Nephron progenitor cell (in vitro differentiated cells): ENCODE measurements at places on chromosomes 12 and 14.
A peak's percentile ranks its signal among the peaks of the same experiment; 100 is the strongest.

DNA sequence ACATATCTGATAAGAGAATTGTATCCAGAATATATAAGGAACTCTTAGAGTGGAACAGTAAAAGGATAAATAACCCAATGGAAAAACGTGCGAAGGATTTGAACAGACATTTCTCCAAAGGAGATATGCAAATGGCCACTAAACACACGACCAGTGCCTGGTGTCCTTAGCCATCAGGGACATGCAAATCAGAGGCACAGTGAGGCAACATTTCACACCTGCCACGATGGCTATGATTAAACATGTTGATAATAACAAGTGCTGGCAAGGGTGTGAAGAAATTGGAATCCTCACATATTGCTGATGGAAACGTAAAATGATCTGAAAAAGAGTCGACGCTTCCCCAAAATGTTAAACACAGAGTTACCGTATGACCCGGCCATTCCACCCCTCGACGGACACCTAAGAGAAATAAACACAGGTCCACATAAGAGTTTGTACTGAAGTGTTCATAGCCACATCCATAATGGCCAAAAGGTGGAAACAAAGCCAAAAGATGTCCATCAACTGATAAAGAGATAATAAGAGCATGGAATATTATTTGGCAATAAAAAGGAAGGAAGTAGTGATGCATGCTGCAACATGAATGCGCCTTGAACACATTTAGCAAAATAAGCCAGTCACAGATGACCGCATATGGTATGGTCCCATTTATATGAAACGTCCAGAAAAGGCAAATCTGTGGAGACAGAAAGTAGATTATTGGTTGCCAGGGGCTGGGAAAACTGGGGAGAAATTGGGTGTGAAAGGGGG, 6.3 kb upstream of the TMEM121 start:
- DNase-seq = no peak

- no peak for DNase-seq
Observed at GRCh38 chr12:43169115-43169681, 382.8 kb downstream of the ADAMTS20 start.

GRCh38 chr12:41344776-41345470, 156.8 kb downstream of the PDZRN4 start:
- DNase-seq = no peak

GRCh38 chr12:106739815-106740530, 34.5 kb upstream of the RIC8B start:
- no peak for DNase-seq

GRCh38 chr14:53764846-53765245, 191.8 kb downstream of the BMP4 start:
- DNase-seq = no peak

- no peak for DNase-seq
Observed at GRCh38 chr12:47867495-47867941, 37.3 kb downstream of the VDR start.

- DNase-seq = no peak
Observed at GRCh38 chr12:132513070-132513398, 23.1 kb downstream of the FBRSL1 start.

DNA sequence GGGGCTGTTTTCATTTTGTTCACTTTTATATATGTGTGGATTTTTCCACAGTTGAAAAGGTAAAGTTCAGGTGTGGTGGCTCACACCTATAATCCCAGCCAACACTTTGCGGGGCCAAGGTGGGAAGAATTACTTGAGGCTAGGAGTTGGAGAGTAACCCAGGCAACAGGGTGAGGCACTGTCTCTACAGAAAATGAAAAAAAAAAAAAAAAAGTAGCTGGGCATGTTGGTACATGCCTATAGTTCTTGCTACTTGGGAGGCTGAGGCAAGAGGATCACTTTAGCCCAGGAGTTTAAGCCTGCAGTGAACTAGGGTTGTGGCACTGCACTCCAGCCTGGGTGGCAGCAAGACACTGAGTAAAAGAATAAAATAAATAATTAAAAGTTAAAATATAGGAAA, 326.5 kb downstream of the NAV3 start:
- no peak for DNase-seq

GRCh38 chr14:59814988-59815387, 55.6 kb downstream of the RTN1 start:
- DNase-seq = no peak

DNA sequence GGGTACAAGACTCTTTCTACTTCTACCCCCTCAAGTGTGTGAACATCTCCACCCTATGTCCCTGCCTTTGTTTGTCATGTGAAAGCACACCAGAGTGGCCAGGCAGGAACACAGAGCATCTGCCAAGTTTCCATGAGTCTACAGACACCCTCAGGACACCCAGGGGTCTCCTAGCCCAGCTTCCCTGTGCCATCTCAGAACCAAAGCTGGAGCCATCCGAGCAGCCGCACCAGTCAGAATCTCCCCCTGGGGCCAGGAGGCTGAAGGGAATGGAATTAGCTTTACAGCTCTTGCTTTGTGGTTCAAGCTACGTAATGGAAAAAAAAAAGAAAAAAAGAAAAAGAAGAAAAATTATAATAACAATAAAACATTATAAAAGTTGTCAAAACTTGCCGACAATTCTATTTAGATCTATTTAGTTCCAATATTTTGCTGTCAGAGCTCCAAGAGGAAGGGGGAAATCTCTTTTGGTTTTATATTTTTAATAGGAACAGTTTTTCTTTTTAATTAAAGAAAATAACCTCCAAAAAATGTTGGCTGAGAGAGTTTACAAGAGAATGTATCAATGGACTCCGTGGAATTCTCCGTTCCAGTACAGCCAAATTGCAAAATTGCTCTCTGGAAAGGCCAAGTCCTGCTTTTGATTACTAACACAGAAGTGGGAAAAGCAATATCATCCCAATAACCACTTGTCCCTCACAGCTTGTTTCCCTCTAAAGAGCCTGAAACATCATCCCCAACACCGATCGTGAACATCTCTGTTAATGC, 37.1 kb downstream of the TBX5 start:
- DNase-seq = no peak

DNA sequence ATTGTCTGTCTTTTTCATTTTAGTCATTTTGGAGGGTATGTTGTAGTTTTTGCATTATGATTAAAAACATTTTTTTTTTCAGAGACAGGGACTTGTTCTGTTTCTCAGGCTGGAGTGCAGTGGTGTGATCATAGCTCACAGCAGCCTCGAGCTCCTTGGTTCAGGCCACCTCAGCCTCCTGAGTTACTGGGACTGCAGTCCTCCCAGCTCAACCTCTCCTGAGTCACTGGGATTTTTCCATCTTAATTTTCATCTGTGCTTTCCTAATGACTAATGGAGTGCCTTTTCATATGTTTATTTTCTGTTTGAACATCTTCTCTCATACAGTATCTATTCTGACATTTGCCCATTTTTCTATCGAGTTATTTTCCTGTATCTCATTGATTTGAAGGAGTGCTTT, 52.6 kb downstream of the DYRK2 start:
- no peak for DNase-seq

DNA sequence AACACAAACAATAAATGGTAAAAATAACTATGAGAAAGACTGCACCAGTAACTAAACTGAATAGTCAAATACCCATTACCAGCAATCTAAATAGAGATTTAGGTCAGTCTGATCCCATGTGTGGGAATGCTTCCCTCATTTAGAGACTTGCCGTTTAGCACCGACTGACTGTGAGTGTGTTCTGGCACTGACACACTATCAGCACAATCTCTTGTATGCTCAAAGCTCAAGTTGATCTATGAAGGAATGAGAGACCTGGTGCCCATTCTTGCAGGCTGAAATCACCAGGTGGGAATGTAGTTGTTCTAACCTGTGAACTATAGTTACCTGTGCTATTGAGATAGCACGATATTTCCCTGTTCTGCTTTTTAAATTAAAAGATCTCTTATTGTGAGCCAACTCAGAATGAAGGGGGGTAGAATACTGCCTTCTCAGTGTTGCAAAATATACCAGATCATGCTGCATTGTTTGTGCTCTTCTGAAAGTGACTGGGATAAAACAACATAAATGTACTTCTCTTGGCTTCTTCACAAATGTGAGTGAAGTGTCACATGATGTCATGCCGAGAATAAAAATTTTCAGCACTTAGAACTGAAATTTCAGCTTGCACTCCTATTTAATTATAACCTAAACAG, 99.6 kb downstream of the LIN7A start:
- no peak for DNase-seq

DNA sequence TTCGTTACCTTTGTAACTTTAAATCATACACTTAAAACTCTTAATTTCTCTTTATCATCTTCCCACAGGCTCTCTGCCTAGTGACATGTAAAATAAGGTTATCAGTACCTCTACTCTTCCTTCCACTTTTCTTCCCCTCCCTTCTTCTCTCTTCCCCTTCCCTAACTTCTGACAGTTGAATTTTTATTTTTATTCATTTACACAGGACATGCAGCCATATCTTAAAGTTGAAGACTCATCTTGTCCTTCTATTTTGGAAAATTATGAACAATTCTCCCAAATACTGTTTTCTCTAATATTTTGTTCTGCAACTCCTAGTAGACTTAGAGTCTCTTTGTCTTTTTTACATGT, 263.9 kb downstream of the FBXL14 start:
- DNase-seq = no peak

DNA sequence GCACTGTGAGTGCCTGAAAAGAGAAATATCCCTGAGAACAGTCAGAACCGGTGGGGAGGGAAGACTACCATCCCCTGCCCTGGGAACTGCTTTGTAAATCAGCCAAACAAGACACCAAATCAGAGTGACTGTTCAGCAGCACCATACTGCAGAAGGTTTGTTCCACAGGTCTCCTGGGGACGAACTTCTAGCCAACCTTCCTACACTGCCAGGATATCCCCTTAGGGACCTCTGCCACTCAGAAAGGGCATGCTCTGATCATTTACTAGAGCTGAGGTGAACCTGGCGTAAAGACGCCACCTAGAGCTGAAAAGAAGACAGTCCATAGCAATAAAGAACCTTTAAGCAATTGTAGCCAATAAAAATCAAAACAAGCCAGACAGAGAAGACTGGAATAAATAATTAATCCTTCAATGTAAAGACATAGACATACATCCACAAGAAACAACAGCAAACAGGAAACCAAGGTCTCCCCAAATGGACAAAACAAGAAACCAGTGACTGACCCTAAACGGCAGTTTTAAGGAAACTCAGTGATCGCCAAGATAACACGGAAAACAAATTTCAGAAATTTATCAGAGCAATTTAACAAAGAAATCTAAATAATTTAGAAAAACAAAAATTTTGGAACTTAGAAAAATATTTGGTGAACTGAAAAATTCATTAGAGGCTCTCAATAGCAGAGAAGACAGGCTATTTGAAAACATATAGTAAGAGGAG, 228.1 kb upstream of the AMIGO2 start:
- peak; percentile 15 for DNase-seq

DNA sequence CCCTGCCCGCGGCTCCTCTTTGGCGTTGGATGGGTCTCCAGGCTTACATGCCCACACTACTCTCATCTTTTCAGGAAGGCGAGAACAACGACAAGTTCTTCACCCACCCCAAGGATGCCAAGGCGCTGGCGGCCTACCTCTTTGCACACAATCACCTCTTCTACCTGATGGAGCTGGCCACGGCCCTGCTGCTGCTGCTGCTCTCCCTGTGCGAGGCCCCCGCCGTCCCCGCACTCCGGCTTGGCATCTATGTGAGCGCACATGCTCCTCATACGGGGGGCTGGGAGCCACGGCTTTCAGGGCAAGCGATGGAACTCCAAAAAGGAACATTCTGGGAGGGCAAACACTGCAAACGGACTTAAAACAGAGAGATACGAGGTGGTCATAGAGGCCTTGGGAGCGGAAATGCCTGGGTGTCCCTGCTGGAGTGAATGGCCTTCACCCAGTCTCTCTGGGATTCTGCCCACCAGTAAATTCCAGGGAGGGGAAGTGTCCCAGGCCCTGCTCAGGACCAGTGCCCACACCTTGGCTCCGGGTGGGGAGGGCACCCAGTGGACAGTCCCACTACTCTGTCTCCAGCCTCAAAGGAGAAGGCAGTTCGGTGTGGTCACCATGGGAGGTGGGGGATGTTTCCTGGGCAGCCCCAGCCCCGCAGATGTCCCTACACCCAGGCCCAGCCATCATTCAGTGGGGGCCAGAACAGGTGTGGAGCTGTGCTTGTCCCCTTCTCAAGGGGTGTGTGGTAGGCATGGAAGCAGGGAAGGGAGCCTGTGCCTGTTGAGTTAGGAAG, 45.0 kb downstream of the TPCN1 start:
- DNase-seq = no peak

- no peak for DNase-seq
Observed at GRCh38 chr14:90551070-90551704, 154.4 kb downstream of the CALM1 start.

GRCh38 chr12:130970165-130970907, 16.6 kb downstream of the ADGRD1 start:
- no peak for DNase-seq

DNA sequence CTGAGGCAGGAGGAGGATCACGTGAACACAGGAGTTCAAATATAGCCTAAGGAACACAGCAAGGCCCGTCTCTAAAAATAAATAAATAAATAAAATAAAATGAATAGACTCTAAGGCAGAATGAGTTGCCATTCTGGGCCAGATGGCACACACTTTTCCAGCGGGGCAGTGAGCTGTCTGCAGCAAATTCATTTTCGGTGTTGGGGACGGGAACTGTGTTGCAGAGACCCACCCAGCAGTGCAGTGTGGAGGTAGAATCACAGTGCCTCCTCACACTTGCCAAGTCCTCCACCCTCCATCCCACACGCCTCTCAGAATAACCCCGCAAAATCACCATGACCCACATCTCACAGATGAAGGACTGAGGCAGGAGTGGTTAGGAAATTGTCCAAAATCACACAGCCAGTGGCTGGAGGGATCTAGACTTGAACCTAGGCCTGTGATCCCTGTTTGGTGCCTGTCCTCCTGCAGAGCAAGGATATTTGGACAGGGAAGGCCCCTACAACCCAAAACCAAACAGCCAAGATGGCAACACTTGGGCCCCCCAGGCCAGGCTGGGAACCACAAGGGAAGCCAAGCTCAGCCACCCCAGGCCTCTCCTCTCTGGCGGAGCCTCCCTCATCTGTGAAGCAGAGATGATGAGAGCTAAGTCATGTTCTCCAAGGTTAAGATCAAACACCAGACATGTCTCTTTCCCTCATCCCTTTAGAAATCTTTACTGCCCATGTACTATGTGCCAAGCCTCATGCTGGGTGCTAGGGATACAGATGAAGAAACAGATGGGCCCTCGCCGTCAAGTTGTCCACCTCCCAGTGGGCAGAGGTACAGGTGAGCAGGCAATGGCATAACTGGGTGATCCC, 152.7 kb downstream of the DPF3 start:
- DNase-seq = no peak

GRCh38 chr14:48874711-48875110, 711.5 kb downstream of the RPS29 start:
- DNase-seq = no peak

GRCh38 chr12:104532636-104533035, 75.9 kb downstream of the CHST11 start:
- DNase-seq = no peak
